ENCODE measurements at places on chromosomes 1 and 21. TPM values are rescaled to one million over a fixed set of nuclear protein-coding genes. Genes with fewer than 3 reads are reported as not detected.

- DNase-seq: no peak
These were observed 1208.5 kb upstream of the ADGRL4 start for GRCh38 chr1:80214888-80215540.

- DNase-seq: no peak
These were observed 115.5 kb upstream of the COL24A1 start for GRCh38 chr1:86272083-86272482.

DNA sequence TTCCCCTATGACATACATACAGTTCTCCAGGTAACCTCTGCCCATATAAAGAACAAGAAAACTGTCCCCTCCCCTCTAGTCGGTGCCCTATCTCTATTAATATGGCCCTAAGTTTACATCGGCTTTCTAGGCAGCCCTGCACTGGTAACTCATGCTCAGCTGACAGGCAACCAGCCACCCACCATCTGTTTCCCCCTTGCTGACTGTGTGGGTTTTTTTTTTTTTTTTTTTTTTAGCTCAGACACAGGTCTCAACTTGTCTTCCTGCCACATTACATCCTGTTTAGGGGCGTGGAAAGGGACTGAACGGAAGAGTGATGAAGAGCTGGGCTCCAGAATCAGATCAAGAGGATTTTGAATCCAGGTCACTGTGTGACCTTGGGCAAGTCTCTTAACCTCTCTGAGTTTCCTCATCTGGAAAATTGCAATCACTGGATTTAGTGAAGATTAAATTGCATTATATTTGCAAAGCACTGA, 14.0 kb downstream of the LAPTM5 start:
- no peak for DNase-seq

- DNase-seq: peak; percentile 30
These were observed 103.8 kb downstream of the DMRTB1 start for GRCh38 chr1:53562981-53563379.

Gene HTR6
- not detected for total RNA-seq

DNA sequence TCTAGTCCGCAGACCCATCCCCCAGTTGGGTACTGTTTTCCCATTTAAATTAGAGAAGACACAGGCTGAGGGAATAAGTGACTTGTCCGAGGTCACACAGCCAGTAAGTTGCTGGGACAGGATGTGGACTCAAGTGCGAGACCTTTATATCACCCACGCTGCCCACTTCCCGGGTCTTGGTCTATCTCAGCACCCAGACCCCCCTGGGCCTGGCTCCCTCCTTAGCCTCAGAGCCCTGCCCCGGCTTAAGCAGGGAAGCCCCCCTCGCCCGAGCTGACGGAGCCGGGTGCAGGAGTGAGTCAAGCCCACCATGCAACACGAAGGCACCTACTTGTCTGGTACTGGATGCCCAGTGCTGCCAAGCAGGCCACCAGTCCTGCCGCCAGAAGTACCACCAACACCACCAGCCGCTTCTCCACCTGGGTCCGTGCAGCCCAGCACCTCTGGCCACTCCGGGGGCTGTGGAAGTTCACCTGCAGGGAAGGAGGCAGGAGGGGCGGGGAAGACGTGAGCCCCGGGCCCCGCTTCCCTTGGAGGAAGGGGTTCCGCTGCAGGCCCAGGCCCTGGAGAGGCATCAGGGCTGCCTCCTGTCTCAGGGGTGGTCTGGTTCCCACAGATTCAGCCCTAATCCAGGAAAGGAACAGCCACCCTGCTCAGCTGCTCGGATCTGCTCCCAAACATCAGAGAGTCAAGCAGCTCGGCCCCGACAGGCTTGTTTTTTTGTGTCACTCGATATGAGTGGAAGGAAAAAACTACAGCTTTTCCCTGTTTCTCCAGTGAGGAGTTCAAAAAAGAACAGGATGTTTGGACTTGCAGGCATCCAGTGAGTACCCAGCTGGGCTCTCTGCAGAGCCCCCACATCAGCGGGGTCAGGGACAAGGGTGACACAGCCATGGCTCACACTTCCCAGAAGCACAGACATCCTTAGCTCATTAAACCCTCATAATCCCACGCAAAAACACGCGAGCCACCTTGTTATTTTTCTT, 11.1 kb downstream of the ECE1 start:
- DNase-seq: no peak

Gene FAM72C
- 1.6 TPM for total RNA-seq

Gene KCNE1
- total RNA-seq: not detected

DNA sequence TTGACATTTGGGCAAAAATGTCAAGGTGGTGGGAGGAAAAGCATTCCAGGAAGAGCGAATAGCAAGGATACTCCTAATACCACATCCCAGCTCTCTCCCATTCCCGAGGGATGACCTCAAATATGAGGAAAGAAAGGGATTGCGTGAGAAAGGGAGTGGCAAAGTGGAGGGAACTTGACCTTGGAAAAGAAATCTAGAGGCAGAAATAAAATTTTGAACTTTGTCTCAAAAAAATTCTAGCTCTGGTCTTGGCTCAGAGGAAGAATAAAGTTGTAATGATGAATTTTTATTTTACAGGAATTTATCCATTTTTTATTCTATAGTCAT, 127.8 kb downstream of the TBX19 start:
- no peak for DNase-seq

Gene TNNI3K
- total RNA-seq: not detected

Gene PLPPR5
- total RNA-seq: 0.05 TPM

- no peak for DNase-seq
These were observed 27.7 kb downstream of the RPL5 start for GRCh38 chr1:92859400-92860039.

DNA sequence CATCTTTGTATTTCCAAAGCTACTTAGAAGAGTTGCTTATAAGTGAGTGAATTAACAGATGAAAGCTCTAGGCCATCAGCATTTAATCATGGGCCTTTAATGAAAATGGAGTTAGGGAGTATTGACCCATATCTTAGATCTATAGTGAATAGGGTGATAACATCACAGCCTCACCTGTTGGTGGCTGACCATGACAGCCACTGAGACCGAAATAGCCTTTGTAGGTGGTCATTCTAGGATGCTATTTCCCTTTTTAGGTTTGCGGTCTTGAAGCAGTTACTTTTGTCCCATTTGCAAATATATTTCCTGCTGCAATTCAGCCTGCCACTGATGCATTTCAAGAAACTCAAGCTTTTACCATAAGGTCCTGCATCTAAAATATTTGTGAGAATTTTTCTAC, 410.1 kb upstream of the LYPLAL1 start:
- DNase-seq: no peak

Gene PROK1
- not detected for total RNA-seq

GRCh38 chr1:53662951-53663350, 76.0 kb downstream of the GLIS1 start:
- DNase-seq: no peak

DNA sequence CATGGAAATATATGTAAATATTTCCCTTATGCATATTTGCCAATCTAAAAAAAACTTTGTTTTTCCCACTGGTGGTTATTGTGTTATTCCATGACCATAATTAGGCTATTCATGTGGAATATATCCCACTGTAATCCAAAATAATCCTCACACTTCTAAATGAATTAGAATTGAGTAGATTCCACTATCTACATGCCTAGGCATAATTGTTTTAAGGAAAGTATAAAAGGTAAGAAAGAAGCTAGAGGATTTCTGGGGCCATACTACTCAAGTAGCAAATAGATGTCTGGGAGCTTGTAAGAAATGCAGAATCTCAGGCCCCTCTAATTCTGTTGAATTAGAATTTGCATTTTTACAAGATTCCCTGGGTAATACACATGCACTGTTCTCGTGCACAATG, 83.5 kb upstream of the RRP15 start:
- no peak for DNase-seq

- no peak for DNase-seq
These were observed 424.4 kb upstream of the RUNX1 start for GRCh38 chr21:35473496-35473895.

DNA sequence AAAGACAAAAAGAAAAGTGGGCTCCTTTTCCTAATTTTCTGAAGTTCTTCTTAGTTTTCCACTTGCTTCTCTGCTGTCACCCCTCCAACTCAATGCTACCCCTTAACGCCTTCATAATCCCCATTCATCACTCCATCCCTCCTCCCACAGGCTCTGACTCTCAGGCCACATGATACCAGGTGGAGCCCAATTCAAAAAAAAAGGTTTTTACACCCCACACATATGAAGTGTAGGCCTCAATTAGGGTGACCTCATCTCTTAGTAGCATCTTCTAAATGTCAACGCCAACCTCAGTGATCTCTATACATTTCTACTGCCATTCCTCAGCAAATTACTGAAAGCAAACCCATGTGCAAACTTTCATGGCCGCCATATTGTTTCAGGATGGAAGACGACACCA, 6.4 kb downstream of the SSBP3 start:
- DNase-seq: no peak

GRCh38 chr1:15410223-15410883, 665 bp downstream of the EFHD2 start:
- no peak for DNase-seq

Gene FAAH
- 16.1 TPM for total RNA-seq

DNA sequence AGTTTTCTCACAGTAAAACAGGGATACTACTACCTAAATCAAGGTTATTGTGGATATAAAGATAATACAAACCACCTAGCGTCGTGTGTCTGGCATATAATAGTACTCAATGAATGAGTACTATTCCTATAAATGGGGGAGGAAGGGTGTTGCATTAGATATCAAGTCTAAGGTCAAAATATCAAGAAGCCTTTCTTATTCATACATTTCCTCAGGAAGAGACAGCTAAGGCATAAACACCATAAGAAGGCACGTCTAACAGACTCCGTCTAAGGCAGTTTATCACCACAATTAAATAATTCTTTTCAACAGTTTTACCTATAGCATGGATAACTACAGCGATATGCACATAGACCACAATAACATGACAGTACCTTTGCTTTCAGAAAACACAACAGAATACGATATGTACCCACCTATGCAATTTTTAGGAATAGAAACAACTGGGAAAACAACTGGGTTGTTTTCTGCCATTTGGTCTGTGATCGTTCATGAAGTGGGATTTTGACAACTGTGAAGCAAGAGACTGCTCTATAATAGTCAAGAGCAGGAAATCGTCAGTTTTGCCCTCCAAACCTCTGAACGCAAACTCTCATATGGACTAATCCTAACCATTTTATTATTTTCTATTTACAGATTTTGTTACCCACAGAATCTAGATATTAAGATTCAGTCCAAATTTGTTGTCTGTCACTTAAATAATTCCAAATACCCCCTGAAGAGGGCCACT, 53.1 kb downstream of the HNRNPR start:
- DNase-seq: no peak

DNA sequence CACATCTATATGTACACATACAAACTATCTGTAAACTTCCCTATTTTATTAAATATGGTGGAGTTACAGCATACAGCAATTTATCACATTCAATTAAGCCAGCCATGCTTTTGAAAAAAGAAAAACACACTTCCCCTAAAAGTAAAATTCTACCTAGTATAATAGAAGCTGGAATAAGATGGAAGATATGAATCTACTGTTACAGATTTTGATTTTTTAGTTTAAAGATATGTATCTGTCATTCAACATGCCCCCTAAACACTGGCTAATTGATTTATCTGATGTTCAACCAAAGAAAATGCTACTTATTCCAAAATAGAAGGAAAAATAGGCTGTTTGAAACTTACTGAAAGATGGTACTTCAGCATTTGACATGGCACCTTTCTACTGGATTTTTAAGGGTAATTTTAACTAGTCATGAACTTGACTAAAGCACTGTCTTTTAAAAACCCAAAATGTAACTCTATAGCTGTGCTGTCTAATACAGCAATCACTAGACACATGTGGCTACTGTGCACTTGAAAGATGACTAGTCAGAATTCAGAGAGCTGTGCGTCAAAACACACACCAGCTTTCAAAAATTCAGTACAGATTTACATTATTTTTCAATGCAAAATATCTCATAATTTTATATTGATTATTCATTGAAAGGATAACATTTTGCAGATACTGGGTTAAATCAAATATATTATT, 25.0 kb downstream of the NRIP1 start:
- DNase-seq: no peak

- DNase-seq: no peak
These were observed 5.6 kb downstream of the ARHGAP29 start for GRCh38 chr1:94231746-94232145.

Gene AK5
- 27.4 TPM for total RNA-seq

Gene TCEA3
- total RNA-seq: 9.6 TPM

DNA sequence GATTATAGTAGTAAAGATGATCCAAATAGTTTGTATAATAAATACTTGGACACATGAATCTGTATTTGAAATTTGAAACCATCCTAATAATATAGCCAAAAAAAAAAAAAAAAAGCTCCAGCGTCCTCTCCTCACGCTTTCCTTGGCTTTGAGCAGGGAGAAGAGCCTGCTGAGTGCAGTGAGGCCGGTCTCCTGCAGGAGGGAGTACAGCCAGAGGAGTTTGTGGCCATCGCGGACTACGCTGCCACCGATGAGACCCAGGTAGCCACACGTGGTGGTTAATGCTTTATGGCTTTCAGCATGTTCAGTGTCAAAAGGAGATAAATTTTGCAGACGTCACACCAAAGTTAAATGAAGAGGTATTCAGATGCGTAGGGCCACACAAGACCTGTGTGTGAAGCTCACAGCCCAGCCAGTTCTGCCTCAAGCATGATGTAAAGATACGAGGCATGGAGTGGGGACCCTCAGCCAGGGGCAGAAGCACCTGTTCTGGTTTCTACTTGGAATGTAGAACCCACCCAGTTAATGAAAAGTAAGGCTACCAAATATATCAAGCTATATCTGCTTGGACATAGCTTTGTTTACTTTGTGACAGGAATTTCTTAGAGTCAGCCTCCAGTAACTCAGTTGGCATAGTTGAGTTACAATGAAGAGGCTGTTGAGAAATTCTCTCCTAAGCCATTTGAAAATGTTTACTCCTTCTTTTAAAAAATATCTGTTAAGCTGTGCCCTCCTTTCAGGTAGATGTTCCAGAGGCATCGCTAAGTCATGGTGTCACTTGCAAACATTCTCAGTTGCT, 8.1 kb downstream of the PRMT2 start:
- no peak for DNase-seq

- no peak for DNase-seq
These were observed 29.3 kb downstream of the KRTAP10-1 start for GRCh38 chr21:44510508-44511218.

DNA sequence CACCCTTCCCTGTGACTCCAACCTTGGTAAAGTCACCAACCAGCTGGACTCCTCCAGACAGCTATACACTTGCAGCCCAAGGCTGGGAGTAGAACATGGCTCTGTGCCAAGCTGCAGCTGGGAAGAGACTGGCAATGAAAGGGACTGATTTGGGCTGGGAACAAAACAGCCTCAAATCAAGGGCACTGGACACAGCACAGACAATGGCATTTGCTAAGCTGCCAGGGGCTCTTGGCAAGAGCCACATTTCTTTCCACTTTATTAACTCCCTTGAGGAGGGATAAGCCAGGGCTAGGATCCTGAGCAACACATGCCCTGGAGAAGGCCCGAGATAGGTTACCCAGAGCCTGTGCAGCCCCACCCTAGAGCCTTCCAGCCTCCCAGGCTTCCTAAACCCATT, 12.0 kb downstream of the SYT11 start:
- DNase-seq: peak; percentile 25

Gene DNAI4
- 42.3 TPM for total RNA-seq

Gene LGR6
- total RNA-seq: 0.05 TPM

DNA sequence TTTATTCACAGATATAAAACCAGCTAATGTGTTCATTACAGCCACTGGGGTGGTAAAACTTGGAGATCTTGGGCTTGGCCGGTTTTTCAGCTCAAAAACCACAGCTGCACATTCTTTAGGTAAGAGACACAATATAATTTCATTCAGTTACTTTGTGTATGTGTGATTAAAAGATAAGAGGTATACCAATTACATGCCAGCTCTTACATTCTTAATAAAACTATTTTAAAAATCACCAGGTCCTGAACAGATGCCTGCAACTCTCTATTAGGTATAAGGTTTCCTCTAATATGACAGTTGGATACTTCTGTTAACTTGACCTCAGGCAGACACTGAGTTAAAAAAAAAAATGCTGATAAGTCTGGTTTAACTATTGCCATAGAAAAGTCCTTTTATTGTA, 122.1 kb downstream of the NEK7 start:
- DNase-seq: no peak
